ENCODE measurements at places on chromosomes 3 and 15. TPM values are rescaled to one million over a fixed set of nuclear protein-coding genes. Genes with fewer than 3 reads are reported as not detected.
A peak's percentile ranks its signal among the peaks of the same experiment; 100 is the strongest.

The LRRC15 gene
- 0.06 TPM for polyA plus RNA-seq

- no peak for DNase-seq
Observed at GRCh38 chr3:159497361-159497760, 491.3 kb upstream of the IL12A start.

GRCh38 chr3:148092624-148093347 lies 604.9 kb upstream of the AGTR1 start:
- no peak for DNase-seq

The SSUH2 gene
- polyA plus RNA-seq: 4.1 TPM

The ERC2 gene
- 2.7 TPM for polyA plus RNA-seq

The CLDN16 gene
- polyA plus RNA-seq: 56.2 TPM

GRCh38 chr3:178277605-178278004 lies 258.6 kb upstream of the KCNMB2 start:
- DNase-seq: no peak

The UROC1 gene
- polyA plus RNA-seq: 0.14 TPM

- DNase-seq: no peak
Observed at GRCh38 chr3:179541094-179541493, 21.6 kb upstream of the ACTL6A start.

DNA sequence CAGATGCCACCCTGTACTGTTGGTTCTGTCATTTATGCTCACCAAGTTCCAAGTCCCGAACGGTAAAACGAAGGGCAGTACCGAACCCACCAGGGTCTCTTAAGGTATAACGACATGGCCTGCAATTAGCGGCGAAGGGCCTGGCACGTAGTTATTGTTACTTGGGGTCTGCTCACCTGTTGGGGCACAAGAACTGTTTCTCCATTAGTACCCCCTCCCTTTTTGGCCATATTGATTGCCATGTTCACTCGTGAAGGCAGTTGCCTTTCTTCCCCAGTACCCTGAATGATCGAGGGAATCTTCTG lies 435 bp downstream of the IL17RB start:
- DNase-seq: no peak

DNA sequence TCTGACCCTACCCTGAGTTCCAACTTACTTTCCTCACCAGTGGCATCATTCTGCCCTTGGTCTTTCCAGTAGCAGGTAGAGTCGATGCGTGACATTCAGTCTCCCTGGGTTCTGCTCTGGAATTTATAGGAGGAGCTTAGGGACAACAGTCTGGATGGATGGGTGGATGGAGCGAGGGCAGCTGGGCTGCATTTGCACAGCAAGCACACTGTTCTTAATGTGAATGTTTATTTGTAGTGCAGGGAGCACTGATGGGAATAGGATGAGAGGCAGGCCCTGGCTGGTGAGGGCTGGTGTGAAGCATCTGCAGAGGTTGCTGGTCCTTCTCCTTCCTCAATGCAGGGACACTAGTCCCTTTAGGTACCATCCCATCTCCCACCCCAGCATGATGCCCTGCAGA lies 176.2 kb downstream of the EPHB1 start:
- DNase-seq: no peak

- no peak for DNase-seq
Observed at GRCh38 chr15:45551676-45552075, 29.1 kb upstream of the SLC30A4 start.

DNA sequence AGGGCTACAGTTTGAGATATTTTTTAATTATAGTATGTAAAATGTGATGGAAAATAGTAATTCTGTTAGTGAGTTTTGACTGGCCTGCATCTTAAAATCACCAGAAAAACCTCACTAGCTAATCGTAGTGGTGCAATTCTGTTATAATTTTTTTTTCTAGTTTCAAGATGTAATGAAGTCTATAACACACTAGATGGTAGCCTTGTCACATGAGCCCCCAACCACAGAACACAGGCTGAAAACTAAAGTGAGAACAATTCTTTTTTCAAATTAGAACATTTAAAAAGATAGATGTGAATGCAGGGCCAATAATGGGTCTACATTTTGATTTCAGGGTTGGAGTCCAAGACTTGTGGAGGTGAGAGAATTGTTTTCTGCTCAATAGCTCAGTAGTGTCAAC lies 83.3 kb upstream of the KCNH8 start:
- DNase-seq: peak; percentile 5

The LRRC3B gene
- polyA plus RNA-seq: 1.4 TPM

DNA sequence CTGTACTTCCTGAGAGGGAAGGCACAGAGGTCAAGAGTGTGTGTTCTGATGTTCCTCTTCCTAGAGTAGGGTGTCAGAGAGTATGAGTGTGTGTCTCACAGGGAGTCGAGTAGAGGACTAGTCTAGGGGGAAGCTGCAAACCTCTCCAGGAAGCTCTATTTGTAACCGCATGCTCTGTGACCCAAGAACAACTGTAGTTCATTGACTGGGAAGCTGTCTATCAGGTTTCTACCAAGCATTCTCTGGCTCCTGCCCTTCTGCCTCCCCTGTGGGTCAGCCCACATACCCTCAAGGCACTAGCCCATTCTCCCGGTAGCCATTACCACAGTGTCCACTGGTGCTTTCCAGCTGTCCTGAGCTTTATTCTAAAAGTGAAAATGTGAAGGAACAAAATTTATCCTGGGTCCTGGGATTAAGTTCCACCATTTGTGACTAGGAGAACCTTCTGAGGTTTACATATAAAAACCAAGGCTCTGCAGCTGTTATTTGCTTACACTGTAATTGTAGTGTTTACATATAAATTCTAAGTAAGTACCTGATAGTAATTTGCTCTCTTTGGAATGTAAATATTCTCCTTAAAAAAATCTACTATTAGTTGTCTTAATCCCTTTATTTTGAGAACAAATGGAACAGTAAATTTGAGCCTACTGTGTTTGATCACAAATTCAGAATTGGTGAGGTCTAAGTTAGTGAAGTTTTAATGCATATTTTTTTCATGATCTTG lies 40.7 kb downstream of the MYRIP start:
- no peak for DNase-seq

DNA sequence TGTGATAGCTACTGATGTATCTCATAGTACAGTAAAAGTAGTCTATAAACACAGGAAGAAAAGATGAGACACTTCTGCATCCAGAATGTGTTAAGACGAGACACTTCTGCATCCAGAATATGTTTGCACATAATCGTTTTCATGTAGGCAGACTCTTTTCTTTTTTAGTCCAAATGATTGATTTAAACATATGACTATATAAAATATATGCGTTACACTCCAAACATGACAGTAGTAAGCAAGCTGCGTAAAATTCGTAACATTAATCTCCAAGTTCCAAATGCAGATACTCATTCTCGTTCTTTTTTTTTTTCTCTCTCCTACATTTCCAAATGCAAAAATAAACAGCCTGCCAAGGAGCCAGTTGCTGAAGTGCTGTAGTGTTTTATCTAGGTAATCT lies 82.6 kb downstream of the FNDC3B start:
- DNase-seq: no peak

DNA sequence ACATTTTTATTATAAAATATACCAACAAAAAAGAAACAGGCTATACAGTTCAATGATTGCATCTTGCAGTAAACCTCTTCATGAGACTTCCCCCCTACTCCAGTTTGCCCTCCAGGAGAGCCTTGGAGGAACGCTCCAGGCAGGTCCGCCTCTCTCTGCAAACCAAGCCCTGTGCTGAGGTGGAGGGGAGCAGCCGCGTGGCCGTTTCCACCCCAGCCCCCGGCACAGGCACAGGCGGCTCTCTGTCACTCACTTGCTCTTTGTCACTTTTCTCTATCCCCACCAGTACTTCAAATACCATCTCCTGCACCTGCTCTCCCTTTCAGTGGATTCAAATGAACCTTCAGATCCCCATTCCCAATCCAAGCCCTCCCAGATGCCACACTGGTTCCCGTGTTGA lies 479.9 kb downstream of the OCA2 start:
- DNase-seq: no peak
